GDM1 (cell line): ENCODE measurements at places on chromosomes 1 and 21.

- no peak for DNase-seq
Measured at GRCh38 chr21:29022166-29022565, 2.3 kb upstream of the USP16 start.

DNA sequence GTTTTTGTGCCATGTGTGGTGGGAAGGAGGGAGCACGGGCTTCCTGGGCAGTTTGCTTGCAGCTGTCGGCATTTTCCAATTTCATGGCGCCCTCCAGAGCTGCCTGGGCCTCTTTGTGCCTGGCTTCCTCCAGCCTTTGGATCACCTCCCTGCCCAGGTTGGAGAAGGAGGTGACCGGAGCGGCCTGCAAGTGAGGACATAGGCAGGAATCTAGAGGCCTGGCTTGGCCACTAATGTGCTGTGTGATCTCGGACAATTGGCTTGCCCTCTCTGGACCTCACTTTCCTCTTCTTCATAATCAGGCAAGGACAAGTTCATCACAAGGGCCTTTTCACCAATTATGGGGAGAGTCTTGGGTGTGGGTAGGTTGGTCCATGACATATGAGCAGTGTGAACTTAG is 245.1 kb downstream of the MATN1 start:
- no peak for DNase-seq

- DNase-seq: peak; percentile 73
Measured at GRCh38 chr1:202184750-202185460, 8.7 kb upstream of the LGR6 start.

DNA sequence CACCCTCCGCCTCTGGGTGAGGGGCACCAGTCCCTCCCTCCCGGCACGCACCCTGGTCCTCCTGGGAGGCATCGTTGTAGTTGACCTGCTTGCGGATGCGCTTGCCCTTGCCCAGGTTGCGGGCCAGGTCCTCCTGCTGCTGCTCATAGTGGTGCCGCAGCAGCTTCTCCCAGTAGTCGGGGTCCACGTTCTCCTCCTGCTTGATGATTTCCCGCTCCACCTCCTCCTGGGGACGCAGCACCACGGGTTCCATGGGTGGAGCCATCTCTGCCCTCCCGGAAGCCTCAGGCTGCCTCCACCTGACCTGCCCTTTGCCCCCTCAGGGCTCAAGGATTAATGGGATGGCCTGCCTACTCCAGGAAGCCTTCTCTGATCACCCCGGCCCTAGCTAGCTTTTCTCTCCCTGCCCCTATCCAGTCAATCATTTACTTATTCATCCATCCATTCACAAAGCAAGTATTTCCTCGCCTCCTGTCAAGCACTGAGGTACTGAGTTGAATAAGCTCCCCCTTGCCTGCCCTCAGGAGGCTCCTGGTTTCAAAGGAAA is 53.5 kb downstream of the CHD5 start:
- DNase-seq: no peak

GRCh38 chr1:82858031-82858430 is 1057.3 kb downstream of the ADGRL2 start:
- DNase-seq: no peak

- no peak for DNase-seq
Measured at GRCh38 chr1:213852107-213852506, 135.7 kb upstream of the PROX1 start.

DNA sequence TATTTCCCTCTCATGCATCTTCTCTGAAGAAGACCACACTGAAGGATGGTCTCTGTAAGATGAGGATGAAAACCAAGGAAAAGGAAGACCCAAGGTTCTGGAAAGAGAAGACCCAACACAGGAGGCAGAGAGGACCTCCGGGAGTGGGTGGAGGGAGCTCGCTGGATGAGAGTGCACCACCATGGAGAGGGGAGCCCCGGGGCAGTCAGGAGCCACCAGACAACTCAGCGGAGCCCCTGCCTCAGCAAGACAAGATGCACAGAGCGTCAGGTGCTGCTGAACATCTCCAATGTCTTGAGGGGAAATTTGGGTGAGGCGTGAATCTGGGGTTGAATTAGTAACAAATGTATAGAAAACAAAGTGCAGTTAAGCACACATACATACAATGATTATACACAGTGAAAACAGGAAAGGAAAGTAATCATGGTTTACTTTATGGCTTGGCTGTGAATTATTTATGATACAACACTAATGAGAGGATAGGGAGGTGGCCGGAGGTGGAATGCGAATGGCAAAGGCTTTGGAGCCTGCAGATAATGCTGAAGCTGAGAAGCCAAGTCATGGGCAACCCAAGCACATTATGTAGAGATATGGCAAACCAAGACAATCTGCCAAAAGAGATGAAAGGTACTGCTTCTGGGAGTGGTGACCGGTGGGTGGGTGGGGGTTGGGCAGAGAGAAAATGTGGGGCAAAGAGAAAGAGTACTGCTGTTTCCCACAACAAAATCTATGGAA is 80.4 kb upstream of the EDN2 start:
- no peak for DNase-seq

GRCh38 chr1:21544095-21544494 is 34.9 kb downstream of the ALPL start:
- DNase-seq: no peak

- DNase-seq: no peak
Measured at GRCh38 chr1:247845693-247846017, 4.0 kb upstream of the OR11L1 start.
